NCI-H187 (cell line): ENCODE measurements at places on chromosomes 4 and X.

DNA sequence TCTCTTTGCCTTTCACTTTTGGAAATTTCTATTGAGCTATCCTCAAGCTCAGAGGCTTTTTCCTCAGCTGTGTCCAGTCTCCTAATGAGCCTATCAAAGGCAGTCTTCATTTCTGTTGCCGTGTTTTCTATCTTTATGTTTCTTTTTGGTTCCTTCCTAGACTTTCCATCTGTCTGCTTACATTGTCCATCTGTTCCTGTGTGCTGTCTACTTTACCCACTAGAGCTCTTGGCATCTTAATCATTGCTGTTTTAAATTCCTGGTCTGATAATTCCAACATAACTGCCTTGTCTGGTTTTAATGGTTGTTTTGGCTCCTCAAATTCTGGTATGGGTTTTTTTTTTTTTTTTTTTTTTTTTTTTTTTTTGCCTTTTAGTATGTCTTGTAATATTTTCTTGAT lies 9.3 kb upstream of the PDE6B start:
- DNase-seq = no peak

DNA sequence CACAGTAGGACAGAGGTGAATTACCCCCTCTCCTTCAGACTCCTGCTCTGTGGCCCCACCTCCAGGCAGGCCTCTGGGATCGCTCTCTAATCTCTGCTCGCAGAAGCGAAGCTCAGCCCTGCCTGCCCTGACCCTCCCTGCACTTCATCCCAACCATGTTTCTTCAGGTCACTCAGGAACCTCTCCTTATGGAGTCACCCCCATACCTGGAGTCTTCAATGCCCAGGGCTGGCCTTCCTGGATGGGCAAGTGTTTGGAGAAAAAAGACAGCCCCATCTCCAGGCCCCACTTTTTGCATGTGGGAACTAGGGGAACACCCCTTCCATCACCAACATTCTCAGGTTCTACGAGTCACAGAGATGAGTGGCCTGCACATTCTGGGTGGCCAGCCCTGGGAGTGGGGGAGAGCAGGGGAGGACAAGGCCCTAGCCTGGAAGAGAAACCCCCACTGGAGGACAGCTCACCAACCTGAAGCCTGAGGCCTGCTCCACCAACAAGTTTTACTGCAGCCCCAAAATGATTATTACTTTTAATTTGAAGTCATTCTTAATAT lies 90.8 kb downstream of the PPP2R2C start:
- no peak for DNase-seq

DNA sequence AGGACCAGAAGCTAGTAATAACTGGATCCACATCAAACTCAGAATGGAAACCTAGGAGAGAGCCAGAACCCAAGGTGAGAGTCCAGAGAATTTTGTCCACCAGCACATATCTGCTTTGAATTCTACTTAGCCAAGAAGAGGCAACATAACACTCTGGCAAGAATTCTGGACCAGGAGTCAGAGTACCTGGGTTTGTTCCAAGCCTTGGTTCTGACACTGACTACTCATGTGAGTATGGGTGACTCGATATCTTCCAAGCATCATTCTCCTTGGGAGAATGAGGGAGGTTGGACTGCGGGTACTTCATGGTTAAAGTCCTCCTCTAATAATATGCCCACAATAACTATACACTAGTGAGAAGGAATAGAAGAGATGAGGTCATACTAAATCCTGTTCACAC lies 144.0 kb upstream of the JADE1 start:
- DNase-seq = no peak

- DNase-seq = no peak
Measured at GRCh38 chrX:42869659-42870476, 91.9 kb upstream of the PPP1R2C start.

- DNase-seq = no peak
Measured at GRCh38 chr4:70714079-70714887, 7.5 kb upstream of the RUFY3 start.

DNA sequence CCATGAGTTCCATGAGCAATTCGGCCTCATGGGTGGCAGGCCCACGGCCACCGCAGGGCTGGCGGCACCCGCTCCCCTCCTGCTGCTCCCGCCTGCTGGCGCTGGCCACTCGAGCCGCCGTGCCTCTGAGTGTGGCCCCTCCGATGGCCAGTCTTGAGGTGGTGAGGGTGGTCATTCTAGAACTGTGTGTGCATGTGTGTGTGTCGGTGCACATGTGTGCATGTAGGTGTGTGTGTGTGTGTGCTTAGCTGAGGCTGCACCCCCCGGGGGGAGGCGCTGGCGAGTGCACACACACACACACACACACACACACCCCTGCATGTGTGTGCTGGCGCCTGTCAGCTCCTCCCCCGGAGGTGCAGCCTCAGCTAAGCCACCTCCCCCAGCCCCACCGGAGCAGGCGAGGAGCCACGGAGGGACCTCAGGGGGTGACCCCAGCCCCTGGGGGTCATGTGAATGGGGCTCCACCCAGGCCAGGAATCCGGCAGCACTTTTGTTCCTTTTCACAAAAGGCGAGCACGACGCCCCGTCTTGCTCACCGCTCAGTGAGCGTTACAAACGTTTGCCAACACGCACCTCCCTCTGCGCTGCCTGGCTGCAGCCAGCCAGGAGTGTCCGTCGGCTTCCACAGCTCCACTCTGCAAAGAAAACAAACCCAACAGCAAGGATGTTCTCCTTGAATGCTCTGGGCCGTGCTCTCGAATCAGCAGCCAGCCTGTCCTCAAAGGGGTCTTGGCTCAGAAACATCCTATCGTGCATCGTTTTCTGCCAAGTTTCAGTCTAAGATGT lies 29.9 kb downstream of the FGFRL1 start:
- DNase-seq = no peak

- no peak for DNase-seq
Measured at GRCh38 chrX:134073341-134073740, 87.9 kb upstream of the GPC3 start.

- no peak for DNase-seq
Measured at GRCh38 chr4:182582245-182582644, 334.9 kb downstream of the DCTD start.

DNA sequence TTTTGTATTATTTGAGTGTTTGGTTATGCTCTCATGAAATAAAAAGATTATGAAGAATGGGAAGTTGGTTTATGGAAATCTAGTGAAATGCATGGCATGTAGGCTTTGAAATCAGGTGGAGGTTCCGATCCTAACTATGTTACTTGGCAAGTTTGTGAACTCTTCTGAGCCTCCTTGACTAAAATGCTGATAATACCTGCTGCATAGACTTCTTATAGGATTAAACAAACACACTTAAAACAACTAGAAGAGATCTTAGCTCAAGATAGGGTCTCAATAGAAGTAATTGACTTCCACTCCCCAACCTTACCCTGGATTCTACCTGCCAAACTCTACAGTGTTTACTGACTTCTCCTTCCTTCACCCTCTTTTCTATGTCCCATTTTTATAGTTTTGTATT lies 22.2 kb upstream of the TLR2 start:
- no peak for DNase-seq

- DNase-seq = no peak
Measured at GRCh38 chr4:121139533-121140222, 24.4 kb downstream of the TNIP3 start.

DNA sequence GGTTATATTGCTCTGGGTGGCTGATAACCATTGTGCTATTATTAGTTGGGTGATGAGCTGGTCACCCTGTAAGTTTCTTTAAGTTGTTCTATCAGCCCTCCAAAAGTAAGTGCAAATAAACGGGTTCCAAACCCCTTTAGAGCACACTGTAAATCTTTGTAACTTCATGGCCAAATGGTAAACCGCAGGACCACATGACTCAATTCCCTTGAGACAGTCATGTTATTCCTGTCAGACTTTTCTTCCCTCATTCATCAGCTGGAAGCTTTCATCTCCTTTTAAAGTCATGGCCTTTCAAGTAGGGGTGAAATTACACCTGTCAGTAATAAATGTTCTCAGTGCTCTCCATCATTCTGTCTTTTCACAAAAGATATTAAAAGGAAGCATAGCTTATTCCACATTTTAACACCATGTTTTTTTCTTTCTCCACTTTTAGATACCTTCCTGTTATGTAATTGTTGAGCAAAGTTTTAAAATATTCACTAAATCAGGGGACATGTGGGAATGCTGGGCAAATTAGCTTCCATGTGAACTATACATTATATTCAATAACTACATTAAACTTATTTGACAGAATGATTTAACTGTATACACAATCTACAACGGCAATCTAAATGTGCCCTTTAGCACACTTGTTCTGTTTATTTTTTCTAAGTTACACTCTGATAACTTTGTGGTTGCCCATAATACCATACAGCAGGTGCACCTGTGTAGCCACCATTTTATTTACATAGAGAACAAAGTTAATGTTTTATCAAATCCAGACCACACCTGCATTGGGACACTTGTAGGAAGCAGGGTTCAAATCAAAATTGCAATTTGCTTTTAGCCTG lies 275.5 kb downstream of the CFAP299 start:
- peak; percentile 92 for DNase-seq

GRCh38 chrX:121084903-121085611 lies 37.6 kb downstream of the GLUD2 start:
- DNase-seq = no peak

GRCh38 chr4:150136481-150136880 lies 58.2 kb downstream of the DCLK2 start:
- no peak for DNase-seq

GRCh38 chr4:16967722-16968121 lies 69.3 kb upstream of the LDB2 start:
- no peak for DNase-seq

DNA sequence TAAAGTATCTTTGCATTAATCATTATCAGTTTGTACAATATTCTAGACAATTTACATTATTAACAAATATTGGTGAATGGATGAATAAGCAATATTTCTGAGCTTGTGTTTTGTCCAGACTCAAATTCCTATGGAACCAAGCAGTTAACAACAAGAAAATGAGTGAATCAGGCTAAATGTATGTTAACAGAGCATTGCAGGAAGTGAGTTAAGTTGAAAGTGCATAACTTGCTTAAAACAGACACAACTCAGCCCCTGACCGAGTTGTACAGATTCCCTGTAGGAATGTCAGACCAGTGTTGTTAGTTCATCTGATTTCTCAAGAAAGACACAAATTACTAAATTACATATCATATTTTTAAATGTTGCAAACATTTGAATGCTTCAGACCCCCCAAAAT lies 23.7 kb upstream of the CSN1S1 start:
- no peak for DNase-seq

GRCh38 chr4:77110730-77111129 lies 34.9 kb upstream of the CCNI start:
- no peak for DNase-seq

DNA sequence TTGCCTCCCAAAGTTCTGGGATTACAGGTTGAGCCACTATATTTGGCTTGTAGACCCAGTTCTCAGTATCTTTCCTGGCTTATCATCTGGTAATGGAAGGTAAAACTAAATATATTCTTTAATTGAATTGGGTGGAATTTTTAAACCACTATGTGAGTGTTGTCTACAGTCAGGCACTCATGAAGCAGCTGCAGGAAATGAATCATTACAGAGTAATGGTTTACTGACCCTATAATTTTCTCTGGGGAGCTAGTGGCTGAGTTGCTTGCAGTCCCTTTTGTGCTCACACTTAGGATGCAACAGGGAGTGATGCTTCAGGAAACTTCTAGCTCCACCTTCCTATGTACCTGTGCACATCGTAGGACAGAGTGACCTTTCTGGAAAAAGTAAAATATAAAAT lies 4.1 kb upstream of the UGT2B7 start:
- DNase-seq = no peak

GRCh38 chr4:37388681-37389365 lies 144.3 kb downstream of the NWD2 start:
- DNase-seq = no peak

DNA sequence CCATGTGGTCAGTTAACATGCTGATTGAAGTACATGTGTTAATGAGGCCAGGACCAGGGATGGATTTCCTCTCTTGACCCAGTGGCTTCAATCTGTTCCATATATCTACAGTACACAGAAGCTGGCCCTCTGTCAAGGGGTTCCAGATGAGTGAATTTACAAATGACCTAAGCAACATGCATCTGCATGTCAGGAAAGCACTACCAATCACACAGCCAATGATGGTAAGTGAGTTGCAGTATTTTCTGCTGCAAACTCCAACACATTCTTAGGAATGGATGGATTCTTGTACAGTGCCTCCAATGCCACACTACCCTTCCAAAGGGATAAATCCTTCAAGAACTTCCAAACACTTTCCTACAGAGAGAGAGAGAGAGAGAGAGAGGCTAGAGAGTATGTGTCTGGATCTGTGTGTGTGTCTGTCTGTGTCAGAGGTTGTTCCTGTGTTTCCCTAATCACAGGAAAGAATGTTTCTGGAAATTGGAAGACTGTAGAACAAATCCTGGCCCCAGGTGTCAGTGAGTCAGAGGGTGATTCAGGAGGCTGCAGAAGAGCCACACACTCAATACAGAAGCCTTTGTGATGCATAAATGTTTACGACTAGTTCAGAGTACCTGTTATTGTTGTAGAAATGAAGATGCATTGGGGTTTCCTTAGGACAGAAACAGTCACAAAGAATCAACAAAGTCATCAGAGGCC lies 107.5 kb downstream of the GUCY2F start:
- no peak for DNase-seq

DNA sequence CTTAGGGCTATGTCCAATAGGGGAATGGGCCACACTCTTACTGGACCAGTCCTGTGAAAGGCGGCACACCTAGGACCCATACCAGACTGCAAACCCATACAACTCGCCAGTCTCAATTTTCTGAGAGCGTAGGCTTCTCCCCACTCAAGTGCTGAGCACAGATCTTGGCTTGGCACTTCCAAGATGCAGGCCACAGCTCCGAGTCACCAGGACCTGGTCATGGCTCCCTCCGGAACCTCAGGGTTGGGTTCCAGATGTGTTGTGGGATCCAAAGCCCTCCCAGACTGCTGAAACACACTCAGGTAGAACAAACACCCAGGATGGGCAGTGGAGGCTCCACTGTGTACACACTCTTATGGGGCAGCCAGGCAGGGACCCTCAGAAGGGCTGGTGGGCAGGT lies 103.3 kb downstream of the TMEM144 start:
- no peak for DNase-seq

GRCh38 chr4:52585379-52585778 lies 73.7 kb downstream of the USP46 start:
- DNase-seq = no peak

GRCh38 chr4:37825968-37826294 lies 555 bp upstream of the PGM2 start:
- no peak for DNase-seq
